ENCODE measurements at places on chromosomes 5 and 9.

DNA sequence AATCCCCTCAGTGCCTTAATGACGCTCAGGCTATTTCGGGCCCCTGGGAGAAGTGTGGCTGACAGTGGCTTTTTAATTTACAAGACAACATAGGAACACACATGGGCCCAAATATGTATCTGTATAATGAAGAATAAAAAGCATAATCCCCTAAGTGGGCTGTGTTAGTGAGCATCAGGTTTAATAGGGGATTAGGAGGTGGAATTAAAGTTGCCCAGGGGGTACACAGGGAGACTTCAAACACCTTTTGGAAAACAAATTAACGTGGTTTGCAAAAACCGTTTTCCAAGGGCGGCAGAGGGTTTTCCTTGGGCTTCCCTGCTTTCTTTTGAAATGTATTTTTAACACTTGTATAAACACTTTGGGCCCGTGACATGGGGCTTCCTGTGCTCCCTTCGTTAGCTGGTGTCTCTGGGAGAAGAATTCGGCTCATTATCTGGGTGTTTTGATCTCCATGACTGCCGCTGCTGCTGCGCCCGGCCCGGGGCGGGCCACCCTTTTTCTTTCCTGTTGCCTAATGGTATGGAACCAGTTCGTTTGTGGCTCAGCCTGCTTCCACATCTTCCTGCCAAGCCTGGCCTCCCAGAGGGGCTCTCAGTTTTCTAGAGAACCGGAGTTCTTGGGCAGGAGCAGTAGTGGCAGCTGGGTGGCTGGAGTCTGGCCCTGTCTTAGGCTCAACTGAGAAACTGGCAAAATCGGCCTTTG lies 173.0 kb downstream of the MACROH2A1 start:
- DNase-seq, result no peak

DNA sequence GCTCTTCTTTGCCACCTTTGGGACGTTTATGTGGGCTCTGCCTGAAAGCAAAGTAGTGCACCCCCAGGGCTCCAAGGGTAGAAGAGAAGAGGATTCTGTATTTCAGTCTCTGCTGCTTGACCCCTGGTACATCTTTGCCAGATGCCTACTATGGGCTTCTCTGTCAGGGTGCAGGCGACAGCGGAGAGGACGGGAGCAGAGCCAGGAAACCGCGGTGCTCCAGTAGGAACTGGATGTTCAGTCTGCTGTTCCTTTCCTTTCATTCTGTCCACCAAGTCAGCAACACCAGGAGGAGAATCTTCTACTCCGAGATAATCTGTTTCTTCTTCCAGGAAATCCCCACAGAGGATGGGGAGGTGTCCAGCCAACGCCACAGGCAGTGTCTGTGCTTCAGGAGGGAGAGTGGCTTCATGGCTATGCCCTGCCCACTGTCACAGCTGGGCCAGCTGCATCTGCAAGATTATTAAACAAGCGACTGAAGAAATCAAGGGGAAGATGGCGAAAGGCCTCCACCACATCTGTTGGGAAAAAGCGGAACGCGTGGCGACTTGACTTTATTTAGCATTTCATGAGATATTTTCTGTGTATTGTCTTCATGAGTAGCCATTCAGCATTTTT lies 398.3 kb downstream of the IRX1 start:
- DNase-seq, result no peak

- DNase-seq, result no peak
These were observed 1004.1 kb upstream of the EDIL3 start for GRCh38 chr5:85388770-85389169.

DNA sequence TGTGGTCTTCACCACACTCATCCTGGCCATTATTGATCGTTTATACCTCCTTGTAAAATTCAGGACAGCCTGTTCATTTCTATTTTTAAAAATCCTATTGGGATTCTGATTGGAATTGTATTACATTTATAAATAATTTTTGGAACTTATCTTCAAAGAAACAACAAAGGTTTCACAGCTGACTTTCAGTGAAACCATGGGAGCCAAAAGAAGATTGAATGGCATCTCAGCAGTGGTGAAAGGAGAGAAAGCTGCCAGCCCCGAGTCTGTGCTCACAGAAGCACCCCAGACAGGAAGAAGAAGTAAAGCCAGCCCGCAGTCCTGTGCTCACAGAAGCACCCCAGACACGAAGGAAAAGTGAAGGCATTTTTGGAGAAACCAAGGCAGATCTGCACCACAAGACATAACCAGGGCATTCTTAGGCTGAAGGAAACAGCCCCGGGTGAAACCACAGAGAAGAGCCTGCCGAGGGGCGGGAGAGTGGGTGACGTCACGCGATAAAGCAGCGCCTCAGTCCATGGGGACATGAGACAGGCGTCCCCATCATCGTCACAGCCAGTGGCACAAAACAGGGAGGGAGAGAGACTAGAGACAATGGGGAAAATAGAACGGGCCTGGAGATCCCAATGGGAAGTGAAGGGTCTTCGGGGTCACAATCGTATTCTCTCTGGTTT lies 42.5 kb upstream of the SLC9A3 start:
- DNase-seq, result no peak

DNA sequence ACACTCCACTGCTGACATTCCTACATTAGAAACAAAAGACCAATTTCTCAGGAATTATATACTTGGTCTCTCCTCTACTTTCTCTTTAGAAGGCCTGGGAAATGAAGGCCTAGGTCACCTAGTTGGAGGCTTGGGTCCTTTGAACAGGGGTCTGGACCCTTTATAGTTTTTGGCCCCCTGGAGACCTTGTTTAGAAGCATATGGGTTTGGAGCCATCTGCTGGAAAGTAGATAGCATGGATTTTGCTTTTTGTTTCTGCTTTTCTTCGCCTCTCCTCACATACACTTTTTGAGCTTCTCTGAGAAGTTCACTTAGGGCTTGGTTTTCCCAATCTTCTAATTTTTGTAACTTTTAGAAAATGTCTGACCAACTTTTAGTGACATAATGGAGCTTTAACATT lies 67.1 kb upstream of the CDK20 start:
- no peak for DNase-seq

- DNase-seq, result no peak
These were observed 132.2 kb upstream of the ASTN2 start for GRCh38 chr9:117546894-117547678.

DNA sequence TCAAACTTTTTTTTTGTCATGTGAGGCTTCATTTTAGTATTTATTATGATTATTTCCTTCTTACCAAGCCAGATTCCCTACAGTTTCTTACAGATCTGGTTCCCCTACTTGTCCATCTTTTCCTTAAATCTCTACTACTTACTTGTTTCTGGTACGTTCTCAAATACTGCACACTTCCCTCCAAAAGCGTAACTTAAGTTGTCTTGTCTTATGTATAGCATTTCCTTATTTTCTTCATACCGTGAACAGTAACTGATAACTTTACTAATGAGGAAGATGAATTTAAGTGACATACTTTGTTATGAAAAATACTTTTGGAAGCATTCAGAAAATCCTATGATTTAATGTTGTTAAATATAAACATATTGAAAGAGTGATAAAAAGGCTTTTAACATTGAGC lies 67.3 kb downstream of the PARP8 start:
- no peak for DNase-seq

- DNase-seq, result no peak
These were observed 5.3 kb upstream of the RAD23B start for GRCh38 chr9:107277801-107278200.

DNA sequence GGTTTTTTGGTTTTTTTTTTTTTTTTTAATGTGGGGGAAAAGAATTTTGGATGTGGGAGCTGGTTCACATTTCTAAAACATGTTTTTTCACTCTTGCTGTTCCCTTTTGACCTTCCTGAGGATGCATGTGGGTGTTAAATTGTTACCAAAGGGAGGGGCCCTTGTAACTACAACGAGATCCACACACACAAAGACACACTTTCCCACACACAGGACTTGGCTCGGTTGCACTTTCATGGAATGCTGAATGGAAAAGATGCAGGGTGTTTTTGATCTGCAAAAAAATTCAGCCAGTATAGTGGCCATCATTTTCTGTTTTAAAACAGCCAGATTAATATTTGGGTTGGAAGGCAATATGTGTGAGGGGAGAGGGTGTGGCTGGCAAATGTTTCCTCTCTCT lies 576.9 kb downstream of the EBF1 start:
- DNase-seq, result no peak

DNA sequence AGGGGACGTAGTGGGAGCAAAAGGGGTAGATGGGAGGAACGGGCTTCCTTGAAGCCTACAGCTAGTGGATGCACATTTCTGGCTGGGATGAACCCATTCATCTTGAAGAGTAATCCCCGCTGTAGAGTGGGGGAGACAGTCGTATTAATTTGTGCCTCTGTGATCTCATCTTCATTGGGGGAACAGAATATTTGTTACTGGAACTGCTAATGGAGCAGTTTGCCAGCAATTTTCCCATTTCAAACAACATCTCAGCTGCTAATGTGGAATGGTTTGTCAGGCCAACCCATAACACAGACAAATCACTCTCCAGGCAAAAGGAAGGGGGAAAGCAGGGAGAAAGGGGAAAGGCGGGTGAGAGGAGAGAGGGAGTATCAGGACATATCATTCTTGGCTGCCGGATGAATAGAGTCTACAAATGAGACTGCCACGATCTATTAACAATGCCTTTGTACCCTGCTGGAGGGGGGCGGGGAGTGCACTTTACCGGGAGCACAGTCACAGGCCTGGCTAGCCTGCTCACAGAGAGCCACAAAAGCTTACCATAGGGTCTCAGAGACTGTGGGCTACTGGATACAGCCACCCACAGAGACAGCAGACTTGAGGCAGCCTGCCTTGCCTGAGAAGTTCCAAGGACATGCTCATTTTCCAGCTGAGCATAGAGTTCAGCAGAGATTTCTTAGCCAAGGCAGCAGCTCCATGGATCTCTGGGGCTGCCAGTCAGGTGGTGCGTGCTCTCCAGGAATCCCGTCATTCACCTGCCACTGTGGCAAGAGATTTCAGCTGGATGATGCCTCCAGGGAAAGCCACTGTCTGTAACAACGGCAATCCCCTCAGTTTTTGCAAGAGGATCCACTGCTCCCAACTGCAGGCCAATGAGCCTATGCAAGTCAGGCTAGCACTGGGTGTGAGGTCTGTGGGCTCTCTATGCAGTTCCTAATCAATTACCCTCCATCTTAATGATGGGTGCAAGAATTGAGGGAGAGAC lies 217.7 kb upstream of the PANK3 start:
- no peak for DNase-seq

GRCh38 chr5:154243736-154244135 lies 53.2 kb downstream of the GALNT10 start:
- DNase-seq, result no peak

DNA sequence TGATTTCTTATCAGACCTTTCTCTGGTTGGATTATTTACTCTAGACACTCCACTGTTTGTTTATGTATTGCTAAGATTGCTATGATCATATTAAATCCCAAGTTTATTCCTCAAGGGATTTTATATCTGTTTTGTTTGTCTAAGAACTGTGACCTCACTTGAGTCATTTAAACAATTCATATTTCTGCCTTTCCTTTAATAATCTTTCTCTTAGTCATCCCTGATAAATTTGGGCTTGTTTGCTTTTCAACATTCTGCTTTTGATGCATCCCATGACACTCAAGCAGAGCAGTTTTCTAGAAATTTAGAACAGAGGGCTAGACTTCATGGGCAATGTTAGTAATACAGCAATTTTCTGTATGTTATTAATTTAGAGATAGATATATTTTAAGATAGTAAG lies 231.6 kb upstream of the TNC start:
- DNase-seq, result no peak

DNA sequence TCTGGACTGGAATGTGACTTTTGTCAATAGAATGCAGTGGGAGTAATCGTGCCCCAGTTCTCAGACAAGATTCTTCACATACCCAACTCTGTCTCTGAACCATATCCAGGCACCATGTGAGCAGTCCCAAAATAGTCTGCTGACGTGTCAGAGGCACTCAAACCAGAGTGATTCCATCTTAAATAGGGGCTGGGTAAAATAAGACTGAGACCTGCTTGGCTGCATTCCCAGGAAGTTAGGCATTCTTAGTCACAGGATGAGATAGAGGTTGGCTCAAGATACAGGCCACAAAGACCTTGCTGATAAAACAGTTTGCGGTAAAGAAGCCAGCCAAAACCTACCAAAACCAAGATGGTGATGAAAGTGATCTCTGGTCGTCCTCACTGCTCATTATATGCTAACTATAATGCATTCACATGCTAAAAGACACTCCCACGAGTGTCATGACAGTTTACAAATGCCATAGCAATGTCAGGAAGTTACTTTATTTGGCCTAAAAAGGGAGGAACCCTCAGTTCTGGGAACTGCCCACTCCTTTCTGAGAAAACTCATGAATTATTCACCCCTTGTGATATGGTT lies 16.9 kb upstream of the PLCXD3 start:
- DNase-seq, result no peak

DNA sequence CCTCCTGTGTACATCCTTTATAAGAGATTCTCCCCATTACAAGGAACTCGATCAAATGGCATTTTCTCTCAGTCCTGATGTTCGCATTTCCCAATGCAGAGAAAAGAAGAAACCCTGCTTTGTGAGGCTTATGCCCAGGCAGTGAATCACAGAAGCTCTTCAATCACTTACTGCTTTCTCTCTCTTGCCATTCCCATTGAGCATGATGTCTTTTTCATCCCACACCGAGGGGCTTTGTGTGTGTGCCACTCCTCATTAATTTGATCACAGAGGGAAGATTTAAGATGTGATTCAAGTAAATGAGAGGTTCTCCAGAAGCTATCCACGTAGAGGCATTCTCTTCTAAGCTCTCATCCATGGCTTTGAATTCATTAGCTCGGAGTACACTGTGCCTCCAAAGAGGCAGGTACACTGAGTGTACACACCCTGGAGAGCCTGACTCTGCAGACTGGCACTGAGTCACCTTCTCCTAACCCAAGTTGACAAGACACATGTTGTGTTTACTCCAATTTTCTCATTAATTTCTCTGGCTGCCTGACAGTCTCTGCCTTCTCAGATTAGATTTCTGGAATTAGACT lies 45.4 kb downstream of the MFAP3 start:
- no peak for DNase-seq

GRCh38 chr5:133705331-133705730 lies 93.0 kb upstream of the FSTL4 start:
- DNase-seq, result no peak

DNA sequence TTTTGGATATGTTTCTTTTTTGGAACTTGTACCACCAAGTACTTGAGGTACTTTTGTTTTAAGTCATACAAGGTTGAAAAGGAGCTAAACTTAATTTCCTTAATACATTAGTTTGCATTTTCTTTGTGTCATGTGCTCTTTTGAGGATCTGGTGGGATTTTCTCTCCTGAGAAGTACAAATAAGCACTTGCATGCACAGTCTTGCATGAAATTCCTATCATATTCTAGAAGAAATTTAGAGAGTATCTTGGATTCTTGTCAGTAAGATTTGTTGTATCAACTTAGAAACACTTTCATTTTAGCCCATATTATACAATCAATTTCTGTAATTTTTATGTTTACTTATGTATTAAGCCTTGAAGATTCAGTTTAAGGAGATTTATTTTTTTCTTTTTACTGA lies 64.9 kb downstream of the CCNH start:
- no peak for DNase-seq

GRCh38 chr9:93612796-93613154 lies 36.4 kb downstream of the PHF2 start:
- peak; percentile 43 for DNase-seq

GRCh38 chr5:36919650-36920049 lies 43.1 kb downstream of the NIPBL start:
- DNase-seq, result no peak

GRCh38 chr9:18866121-18866831 lies 166.7 kb downstream of the SAXO1 start:
- no peak for DNase-seq
